ENCODE measurements at places on chromosomes 3 and 15.

GRCh38 chr3:50480471-50480870 is 23.0 kb downstream of the CACNA2D2 start:
- no peak for DNase-seq

GRCh38 chr3:170353485-170353884 is 4.0 kb upstream of the SKIL start:
- no peak for DNase-seq

GRCh38 chr3:169394316-169394715 is 269.2 kb downstream of the MECOM start:
- no peak for DNase-seq

GRCh38 chr15:65583701-65584100 is 27.2 kb downstream of the INTS14 start:
- peak; percentile 80 for DNase-seq

DNA sequence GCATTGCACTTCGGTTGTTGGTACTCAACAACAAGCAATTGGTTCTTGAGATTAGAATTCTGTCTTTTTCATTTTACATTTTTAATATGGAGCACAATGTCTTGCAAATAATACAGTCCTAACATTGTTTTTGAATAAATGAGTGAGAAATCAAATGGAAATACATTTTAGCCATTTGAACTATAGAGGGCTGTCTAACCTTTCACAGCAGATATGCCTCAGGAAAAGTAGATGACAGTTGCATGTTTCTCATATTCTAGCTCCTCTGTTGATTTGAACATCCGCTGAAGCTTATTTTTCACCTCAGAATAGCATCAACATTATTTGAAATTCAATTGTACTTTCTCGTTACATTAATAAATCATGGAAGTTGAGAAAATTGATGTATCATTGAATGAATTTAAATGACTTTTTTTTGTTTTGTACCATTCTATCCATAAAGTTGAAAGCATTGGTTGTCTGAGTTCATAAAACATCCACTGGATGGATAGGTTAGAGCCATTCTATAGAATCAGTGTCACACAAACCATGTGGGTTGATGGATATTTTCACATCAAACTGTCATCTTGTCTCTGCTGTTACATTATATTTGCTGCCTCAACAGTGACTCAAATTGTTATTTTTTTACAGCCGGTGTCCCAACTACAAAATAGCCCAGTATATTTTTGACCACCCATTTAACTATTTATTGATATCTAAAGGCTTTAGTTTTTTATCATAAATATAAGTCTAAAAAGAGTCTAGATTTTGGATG is 928.3 kb downstream of the NSUN3 start:
- no peak for DNase-seq

DNA sequence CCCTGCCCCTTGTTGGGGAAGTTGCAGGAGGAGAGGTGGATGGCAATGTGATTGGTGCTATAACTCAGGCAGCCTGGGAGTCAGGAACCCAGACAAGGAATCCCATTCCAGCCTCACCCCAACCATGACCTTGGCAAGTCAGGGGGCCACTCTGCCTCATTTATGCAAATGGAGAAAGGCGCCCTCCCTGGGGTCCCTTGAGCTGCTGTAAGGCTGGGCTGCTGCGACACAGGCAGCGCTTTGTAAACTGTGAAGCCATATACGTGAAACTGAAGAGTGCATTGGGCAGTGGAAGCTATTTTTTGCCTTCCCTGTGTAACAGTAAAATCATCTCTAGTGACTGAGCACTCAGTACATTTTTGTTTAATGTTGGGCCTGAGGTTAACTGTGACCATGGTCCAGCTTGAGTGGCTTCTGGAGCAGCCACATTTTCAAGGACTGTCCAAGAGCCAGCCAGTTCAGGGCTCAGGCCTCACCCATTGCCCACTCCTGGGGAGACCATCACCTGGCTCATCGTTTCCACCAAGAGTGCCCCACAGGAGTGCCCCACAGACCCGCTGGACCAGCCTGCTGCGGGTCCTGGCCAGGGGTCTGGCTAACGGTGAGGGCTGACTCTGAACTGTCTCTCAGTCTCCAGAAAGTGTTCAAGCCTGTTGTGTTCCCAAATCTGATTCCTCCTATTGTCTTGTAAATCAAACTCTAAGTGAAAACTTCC is 27.9 kb downstream of the KIF7 start:
- no peak for DNase-seq

GRCh38 chr15:67091071-67091979 is 25.9 kb downstream of the SMAD3 start:
- DNase-seq = peak; percentile 84

All from CD4-positive, alpha-beta T cell treated with Interferon alpha-2 for 1 hour (primary cell).